ENCODE measurements at places on chromosomes 5 and 9. TPM values are rescaled to one million over a fixed set of nuclear protein-coding genes. Genes with fewer than 3 reads are reported as not detected.

The KLF4 gene
- polyA plus RNA-seq: 4.3 TPM

The PCDHA12 gene
- not detected for polyA plus RNA-seq

The FSTL4 gene
- not detected for polyA plus RNA-seq

The EIF4E1B gene
- not detected for polyA plus RNA-seq

The PCDHAC1 gene
- 0.02 TPM for polyA plus RNA-seq

The SPATA31E1 gene
- not detected for polyA plus RNA-seq

The LRRTM2 gene
- polyA plus RNA-seq: 0.07 TPM

The HTR4 gene
- polyA plus RNA-seq: not detected

The STING1 gene
- polyA plus RNA-seq: 194 TPM

The IL13 gene
- polyA plus RNA-seq: not detected

The SKIC3 gene
- 31.6 TPM for polyA plus RNA-seq

The CDK7 gene
- 231 TPM for polyA plus RNA-seq

The TMEM215 gene
- polyA plus RNA-seq: not detected

The RASGRF2 gene
- polyA plus RNA-seq: 0.85 TPM

The MZB1 gene
- not detected for polyA plus RNA-seq

The LRRC26 gene
- polyA plus RNA-seq: not detected

The CMBL gene
- 29.9 TPM for polyA plus RNA-seq

The ENTREP1 gene
- polyA plus RNA-seq: 0.07 TPM

The UCK1 gene
- 24.9 TPM for polyA plus RNA-seq

The GRIA1 gene
- 6.7 TPM for polyA plus RNA-seq

The TMEFF1 gene
- 0.10 TPM for polyA plus RNA-seq

The DDX4 gene
- not detected for polyA plus RNA-seq

The HRCT1 gene
- 0.47 TPM for polyA plus RNA-seq

The TRIM7 gene
- 3.2 TPM for polyA plus RNA-seq

The OCLN gene
- polyA plus RNA-seq: 0.71 TPM

The RANBP17 gene
- 10.5 TPM for polyA plus RNA-seq

The FYB1 gene
- polyA plus RNA-seq: 0.09 TPM

The NUP214 gene
- 7.6 TPM for polyA plus RNA-seq

The INSYN2B gene
- 2.0 TPM for polyA plus RNA-seq

The BTNL3 gene
- not detected for polyA plus RNA-seq

The TUSC1 gene
- 4.6 TPM for polyA plus RNA-seq

The CNOT8 gene
- polyA plus RNA-seq: 38.8 TPM

The IRGM gene
- not detected for polyA plus RNA-seq

The SHROOM1 gene
- 8.5 TPM for polyA plus RNA-seq

The GPR21 gene
- not detected for polyA plus RNA-seq

The EDIL3 gene
- polyA plus RNA-seq: 13.8 TPM

The C7 gene
- 0.31 TPM for polyA plus RNA-seq

The PAEP gene
- not detected for polyA plus RNA-seq

The CDKN2B-AS1 gene
- polyA plus RNA-seq: 0.59 TPM

The FREM1 gene
- 0.04 TPM for polyA plus RNA-seq

The PFN3 gene
- not detected for polyA plus RNA-seq

The SPINK4 gene
- not detected for polyA plus RNA-seq

The FOXI1 gene
- polyA plus RNA-seq: not detected

The TRIM36 gene
- 0.15 TPM for polyA plus RNA-seq

The CAMK4 gene
- polyA plus RNA-seq: 0.71 TPM

The GMCL2 gene
- not detected for polyA plus RNA-seq
